ENCODE measurements at places on chromosomes 11 and 22. TPM values are rescaled to one million over a fixed set of nuclear protein-coding genes. Genes with fewer than 3 reads are reported as not detected.

GRCh38 chr22:43975041-43975440, 19.8 kb downstream of the SAMM50 start:
- DNase-seq, result no peak

Gene RFPL3
- not detected for total RNA-seq

DNA sequence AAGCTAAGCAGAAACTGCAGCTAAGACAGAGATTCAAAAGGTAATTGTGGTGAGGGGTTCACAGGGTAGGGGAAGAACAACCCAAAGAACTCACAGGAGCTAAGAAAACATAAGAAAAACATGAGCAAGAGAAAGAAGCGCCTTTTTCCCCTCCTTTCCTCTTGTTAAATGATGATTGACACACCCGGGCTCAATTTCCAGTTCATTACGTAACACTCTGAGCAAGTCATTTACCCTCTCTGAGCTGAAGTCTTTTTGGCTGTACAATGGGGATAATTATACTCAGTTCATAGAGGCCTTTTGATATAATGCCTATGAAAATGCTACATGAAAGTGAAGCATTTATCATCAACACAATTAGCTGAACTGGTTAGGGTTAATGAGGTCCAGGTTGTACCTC, 17.2 kb downstream of the LRP4 start:
- no peak for DNase-seq

GRCh38 chr11:78840200-78840599, 265.5 kb upstream of the NARS2 start:
- no peak for DNase-seq

DNA sequence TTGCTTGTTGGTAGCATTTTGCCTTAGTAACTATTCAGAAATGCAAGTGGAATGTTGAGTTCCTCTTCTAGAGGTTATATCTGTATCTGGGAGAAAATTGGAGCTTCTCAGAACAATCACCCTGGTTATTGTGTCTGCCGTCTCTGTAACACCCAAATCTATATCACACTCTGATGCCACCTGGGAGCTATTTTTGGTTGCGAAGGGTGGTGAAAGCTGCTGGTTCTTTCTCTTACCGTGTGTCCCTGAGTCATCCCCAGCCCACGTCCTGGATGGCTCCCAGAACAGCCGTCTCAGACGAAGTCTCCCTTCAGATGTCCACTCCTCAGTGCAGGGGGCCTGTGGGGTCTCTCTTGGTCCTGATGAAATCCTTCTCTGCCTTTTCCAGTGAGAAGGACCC, 83.5 kb downstream of the C22orf31 start:
- peak; percentile 50 for DNase-seq

GRCh38 chr11:21489416-21490115, 703.3 kb upstream of the ANO5 start:
- DNase-seq, result no peak

DNA sequence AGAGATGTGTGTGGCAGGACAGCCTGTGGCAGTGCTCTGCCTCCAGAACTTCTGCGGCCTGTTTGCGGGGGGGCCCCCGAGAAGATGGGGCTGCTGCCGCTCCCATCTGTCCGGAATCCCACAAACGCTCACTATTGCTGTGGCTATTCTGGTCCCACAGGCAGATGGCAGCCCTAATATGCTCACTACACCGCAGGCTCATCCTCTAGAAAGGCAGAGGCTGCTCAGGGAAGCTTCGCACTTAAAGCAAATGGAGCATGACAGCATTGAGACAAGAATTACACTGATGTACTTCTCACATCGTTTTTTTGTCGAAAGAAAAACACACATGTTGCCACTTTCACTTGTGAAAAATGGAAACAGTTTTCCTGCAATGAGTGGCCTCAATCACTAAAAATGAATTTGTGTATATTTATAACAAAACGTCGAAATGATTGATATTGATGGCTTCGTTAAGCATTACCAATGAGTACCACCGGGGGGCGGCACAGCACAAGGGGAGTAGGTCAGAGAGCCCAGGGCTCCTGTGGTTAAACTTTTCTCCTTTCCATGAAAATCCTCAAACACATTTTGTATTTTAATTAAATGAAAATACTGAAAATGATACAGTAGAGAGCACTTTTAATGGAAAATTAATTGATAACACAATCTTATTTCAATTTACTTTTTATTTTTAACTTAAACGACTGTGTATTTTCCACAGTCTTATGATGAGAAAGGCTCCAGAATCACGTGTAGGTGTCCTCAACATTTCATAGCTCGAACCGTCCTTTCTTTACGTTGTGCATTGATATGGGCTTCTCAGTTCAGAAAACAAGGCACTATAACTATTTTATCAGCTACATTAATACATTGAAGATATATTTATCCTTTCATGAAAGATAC, 69.1 kb downstream of the CTTN start:
- DNase-seq, result no peak

GRCh38 chr11:120715239-120715638, 203.7 kb downstream of the GRIK4 start:
- DNase-seq, result no peak
